ENCODE measurements at places on chromosomes 11 and 22.
A peak's percentile ranks its signal among the peaks of the same experiment; 100 is the strongest.

- no peak for DNase-seq
Measured at GRCh38 chr22:27791859-27792241, 9.7 kb downstream of the MN1 start.

DNA sequence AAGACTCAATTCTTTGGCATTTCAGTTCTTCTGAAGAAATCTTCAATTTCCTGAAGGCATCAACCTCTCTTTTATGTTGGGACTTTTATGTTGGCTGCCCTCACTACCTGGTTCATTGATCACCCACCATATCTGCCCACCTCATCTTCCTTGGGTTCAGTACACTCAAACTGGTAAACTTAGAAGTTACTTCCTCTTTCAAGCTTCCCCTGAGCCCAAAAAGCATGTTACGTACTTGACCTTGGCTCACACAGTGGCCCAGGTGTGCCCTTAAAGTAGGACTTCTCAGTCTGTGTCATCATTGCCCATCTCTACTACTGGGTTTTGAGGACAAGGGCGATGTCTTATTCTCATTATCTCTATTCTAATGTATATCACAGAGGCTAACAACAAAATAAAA lies 86.1 kb downstream of the GRIA4 start:
- DNase-seq = no peak

DNA sequence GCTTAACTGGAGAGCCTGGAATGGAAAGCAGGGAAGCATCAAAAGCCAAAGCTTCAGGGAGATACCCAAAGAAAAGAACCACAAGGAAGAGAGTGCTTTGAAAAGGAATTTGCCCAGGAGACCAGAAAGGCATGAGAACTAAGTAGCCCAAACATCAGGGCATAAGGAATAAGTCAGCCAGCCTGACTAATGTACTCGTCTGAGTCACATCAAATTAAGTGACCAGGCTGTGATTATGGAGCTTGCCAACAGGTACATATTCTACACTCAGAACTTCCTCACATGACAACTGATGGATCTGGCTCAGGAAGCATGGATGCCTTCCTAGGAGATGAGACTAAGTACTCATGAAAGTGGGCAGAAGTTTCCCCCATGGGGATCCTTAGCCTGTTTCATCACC lies 366.7 kb downstream of the BUD13 start:
- no peak for DNase-seq

- DNase-seq = no peak
Measured at GRCh38 chr11:9962722-9963121, 298.8 kb downstream of the SWAP70 start.

- DNase-seq = no peak
Measured at GRCh38 chr11:19164230-19164855, 37.4 kb downstream of the CSRP3 start.

- no peak for DNase-seq
Measured at GRCh38 chr11:1878137-1879031, 13.3 kb downstream of the PRR33 start.

GRCh38 chr11:17026487-17027082 lies 12.4 kb upstream of the PLEKHA7 start:
- DNase-seq = no peak

- DNase-seq = no peak
Measured at GRCh38 chr11:17388609-17389210, at the start of gene KCNJ11. Gene KCNJ11 (minus strand): TSS chr11:17388659. CDS start chr11:17388091, 568 bp downstream.

DNA sequence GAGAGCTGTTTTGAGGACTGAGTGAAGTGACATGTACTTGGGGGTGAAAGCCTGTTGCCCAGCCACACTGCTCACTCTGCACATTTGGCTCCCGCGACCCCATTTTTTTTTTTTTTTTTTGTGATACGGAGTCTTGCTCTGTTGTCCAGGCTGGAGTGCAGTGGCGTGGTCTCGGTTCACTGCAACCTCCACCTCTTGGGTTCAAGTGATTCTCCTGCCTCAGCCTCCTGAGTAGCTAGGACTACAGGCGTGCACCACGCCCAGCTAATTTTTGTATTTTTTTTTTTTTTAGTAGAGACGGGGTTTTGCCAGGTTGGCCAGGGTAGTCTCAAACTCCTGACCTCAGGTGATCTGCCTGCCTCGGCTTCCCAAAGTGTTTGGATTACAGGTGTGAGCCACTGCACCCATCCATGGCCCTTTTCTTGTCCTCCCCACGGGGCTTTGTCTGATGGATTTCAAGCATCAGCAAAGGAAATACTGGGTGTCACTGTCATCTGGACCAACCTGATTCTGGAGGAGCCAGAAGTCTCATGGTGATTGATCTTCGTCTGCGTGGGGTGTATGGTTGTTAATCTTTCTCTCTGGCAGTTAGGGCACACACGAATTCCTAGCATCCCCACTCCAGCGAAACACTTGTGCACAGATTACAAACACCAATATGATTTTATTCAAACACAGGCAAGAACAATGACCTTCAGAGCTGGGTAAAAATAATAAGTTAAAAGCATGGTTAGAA lies 3.4 kb upstream of the UCP3 start:
- no peak for DNase-seq

DNA sequence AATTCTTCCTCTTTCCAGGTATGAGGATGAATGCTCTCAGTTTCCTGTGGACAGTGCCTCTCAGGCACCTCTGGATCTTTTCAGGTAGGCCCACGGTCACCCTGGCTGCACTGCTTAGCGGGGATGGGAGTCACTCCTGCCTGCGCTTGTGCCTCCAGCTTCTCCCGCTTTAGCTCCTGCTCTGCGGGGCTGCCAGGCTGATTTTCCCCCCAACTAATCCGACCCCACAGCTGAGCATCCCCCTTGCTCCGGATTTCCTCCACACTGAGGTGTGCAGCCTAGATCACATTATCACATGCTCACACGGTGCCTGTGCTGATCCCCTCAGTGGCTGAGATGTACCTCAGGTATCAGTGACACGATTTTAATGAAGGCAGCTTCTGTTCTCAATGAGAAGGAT lies 879.1 kb downstream of the OPCML start:
- DNase-seq = no peak

- DNase-seq = no peak
Measured at GRCh38 chr22:20000246-20001081, 16.2 kb downstream of the ARVCF start.

GRCh38 chr22:36580371-36580770 lies 51.4 kb upstream of the EIF3D start:
- DNase-seq = no peak

- DNase-seq = no peak
Measured at GRCh38 chr22:37981282-37982011, 2.9 kb downstream of the SOX10 start.

- DNase-seq = no peak
Measured at GRCh38 chr11:10979529-10979928, 121.7 kb upstream of the ZBED5 start.

GRCh38 chr11:129324533-129325175 lies 51.0 kb upstream of the BARX2 start:
- DNase-seq = no peak

DNA sequence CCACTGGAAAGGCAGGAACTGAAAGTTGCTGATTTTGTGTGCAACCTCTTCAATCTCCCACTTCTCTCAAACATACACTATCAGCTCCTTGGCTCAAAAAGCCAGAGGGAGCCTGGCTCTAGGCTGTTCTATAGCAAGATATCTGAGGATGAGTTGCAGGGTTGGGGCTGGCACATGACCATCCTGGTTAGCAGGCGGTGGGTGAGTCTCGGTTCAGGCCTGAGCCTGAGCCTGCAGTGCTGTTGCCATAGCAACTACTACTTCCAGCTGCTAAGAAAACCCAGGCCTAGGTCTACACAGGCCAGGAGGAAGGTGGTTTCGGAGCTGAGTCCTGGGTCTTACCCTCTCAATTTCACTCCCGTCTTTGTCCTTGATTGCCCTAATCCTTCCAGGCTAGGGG lies 39.0 kb downstream of the CWC15 start:
- no peak for DNase-seq

GRCh38 chr11:84526250-84526649 lies 1100.9 kb downstream of the DLG2 start:
- DNase-seq = no peak

DNA sequence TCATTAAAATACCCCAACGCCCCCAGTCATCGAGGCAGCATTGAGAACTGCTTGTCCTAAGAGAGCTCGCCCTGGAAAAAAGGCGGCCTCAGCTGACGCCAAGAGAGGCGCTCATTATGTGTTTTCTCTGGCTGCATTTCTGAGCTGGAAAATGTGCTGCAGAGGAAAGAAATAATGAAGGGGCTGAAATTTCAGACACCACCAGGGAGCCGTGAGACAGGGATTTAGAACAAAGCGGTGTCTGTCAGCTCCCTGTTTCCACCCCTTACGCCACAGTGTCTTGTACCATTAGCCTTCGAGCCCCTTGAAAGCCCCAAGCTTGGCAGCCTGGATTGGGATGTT lies 14.4 kb downstream of the USH1C start:
- no peak for DNase-seq

DNA sequence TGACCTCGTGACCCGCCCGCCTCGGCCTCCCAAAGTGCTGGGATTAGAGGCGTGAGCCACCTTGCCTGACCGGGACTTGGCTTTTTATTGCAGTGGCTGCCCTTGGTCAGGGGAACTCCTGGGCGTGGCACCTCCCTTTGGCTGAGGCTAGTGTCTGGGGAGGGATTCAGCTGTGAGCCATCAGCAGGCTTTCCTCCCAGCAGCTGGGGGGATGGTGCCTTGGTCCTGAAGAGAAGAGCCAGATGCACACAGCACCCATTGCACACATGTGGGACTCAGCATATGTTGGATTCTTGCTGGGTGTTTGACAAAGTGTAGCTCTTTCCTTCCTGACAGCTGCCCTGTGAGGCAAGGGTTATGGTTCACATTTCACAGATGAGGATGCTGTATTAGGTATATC lies 8.4 kb downstream of the CYTH4 start:
- DNase-seq = no peak

DNA sequence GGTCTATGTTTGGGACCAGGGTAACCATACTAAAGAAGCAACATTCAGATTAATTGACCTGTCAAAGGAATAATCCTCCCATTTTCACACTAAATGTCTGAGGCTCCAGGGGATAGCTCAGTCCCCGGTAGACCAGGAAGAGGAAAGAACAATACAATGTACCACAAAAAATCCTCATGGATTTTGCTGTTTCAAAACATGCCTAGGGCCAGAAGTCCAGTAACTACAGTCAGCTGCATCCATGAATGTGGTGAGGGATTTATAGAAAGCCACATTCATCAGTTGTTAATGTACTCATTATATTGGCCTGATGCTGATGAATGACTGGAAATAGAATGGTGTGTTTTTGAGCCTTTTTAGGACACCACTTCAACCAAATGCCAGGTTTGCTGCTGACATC lies 6.9 kb upstream of the ETS1 start:
- DNase-seq = no peak

- DNase-seq = no peak
Measured at GRCh38 chr22:24457894-24458420, 30.6 kb downstream of the ADORA2A start.

- no peak for DNase-seq
Measured at GRCh38 chr11:64751580-64751979, 7.6 kb upstream of the RASGRP2 start.

- no peak for DNase-seq
Measured at GRCh38 chr22:46609175-46609690, 11.0 kb upstream of the GRAMD4 start.

GRCh38 chr22:20117633-20118299 lies 740 bp upstream of the TRMT2A start:
- DNase-seq = peak; percentile 67

DNA sequence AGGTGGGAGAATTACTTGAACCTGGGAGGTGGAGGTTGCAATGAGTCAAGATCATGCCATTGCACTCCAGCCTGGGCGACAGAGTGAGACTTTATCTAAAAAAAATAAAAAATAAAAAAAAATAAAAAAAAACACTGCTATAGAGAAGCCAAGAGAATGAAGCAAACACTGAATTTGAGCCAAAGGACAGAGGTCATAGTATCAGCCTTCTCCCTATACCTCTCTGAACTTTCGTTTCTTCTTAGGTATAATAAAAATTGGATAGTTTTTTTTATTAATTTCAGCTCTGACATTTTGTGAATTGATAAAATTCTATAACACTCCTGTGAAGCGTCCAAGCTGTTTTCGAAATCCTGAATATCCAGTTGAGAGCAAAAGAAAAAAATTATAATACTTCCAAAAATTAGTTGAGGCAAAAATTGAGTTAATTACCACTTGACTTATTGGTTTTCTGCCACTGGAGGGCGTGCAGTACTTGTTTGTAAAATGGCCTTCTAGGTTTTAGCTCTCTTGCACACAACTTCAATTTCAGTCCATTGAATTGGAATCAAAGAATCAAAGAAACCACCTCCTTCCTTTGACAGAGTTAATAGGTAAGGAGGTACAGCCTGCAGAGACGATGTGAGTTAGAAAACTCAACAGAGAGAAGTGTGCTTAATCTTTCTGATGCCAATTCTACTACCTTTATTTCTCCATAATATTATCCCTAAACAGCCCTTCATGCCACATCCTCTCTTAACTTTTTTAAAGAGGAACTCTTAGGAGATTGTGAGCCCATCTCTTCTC lies 143.2 kb downstream of the BBOX1 start:
- DNase-seq = peak; percentile 3

GRCh38 chr11:34809191-34810106 lies 106.7 kb downstream of the APIP start:
- no peak for DNase-seq
